ENCODE measurements at places on chromosomes 1 and 21.
A peak's percentile ranks its signal among the peaks of the same experiment; 100 is the strongest.

- no peak overlapping the region for H3K27ac ChIP-seq
- H3K4me1 ChIP-seq: peaks cover 7% of the 10 kb centered on the region
- no peaks in the 10 kb centered on the region for H3K36me3 ChIP-seq
These were observed 14.8 kb downstream of the ATP1B1 start for GRCh38 chr1:169121146-169121923.

- H3K27ac ChIP-seq: no peak overlapping the region
- peaks cover 47% of the 10 kb centered on the region for H3K27me3 ChIP-seq
- peak; percentile 25 for DNase-seq
- no peaks in the 10 kb centered on the region for H3K36me3 ChIP-seq
- peak overlapping the region; percentile 54 for H3K4me3 ChIP-seq
These were observed 2.0 kb downstream of the LORICRIN start for GRCh38 chr1:153261281-153262069.

DNA sequence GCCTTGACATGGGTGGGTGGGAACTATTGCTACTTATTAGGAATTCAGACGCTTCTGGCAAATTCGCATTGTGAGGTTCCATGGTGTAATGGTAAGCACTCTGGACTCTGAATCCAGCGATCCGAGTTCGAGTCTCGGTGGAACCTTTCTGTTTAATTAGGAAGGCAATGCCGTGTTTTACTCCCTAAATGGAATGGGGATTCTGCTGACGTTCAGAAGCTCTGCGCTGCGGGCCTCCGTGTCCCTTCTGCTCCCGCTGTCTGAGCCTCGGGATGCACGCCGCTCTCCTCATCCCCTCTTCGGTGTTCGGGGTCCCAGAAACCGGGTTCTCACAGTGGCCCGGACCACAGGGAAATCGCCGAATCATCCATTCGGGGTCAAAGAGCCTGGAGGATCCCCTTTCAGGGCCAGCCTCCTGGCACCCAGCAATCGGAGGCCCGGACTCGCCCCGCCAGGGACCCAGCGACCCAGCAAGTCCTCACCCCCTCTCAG lies 280.3 kb downstream of the FAM72C start:
- DNase-seq: no peak
- no peak overlapping the region for H3K27ac ChIP-seq
- H3K4me3 ChIP-seq: no peak overlapping the region
- H3K27me3 ChIP-seq: peaks cover 58% of the 10 kb centered on the region

DNA sequence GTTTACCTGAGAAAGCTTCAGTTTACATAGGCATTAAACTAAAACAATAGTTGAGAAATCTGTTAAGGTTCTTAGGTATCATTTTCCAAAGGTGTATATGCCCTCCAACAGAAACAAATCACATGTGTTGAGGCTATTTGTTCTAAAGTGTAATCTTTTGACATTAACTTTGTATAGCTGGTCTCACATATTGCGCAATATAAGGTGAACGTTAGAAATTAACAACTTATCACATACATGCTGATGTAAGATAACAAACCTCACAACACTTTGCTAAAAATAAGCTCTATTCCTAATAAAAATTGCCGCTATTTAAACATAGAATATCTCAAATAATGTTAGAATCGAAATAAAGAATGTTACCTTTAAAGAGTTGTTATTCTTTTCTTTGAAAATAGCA lies 340.6 kb downstream of the SRGAP2C start:
- H3K36me3 ChIP-seq: no peaks in the 10 kb centered on the region
- no peak overlapping the region for H3K4me3 ChIP-seq

DNA sequence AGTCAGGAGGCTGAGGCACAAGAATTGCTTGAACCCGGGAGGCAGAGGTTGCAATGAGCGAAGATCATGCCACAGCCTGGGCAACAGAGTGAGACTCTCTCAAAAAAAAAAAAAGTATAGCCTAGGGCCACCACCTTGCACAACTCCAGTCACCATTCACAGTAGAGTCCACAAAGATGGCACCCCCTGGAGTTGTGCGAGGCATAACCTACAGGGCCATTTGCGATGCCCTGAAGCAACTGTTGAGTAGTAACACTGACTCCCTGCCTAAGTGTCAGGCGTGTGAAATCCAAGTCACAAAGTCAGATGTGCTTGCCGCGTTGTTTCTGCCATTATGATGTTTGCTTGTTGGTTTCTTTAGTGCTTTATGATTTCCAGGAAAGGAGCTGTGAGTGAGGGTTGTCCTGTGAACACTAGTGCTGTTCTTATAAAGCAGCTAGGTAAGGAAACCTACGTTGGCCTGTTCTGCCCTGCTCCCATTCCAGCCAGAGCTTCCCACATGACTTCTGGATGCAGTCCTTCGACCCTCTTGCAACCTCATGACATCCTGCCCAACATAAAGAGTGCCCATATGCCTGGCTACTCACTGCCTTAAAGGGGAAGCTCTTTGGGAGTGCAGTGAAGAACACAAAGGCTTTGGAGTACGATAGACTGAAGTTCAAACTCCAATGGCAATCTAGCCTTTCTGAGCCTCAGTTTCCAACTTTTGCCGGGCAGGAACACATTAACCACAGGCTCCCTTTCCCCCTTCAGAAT lies 29.8 kb downstream of the FHAD1 start:
- H3K4me1 ChIP-seq: peaks cover 2% of the 10 kb centered on the region
- no peaks in the 10 kb centered on the region for H3K36me3 ChIP-seq

DNA sequence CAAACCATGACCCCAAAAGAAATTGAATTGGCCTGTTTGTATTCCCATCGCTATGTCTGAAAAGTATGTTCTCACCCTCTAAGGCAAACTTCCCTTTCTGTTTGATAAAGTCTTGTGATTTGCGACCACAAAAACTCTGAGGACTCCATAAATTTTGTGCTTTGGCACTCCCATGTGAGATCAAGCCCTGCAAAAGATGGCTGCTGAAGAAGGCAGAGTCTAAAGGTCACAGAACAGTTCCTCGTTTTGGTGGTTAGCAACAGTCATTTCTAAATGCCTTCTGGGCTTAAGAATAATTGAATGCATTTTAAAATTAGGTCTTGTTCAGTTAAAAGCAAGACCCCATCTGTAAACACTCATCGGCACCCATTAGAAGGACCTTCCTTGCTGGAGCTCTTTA lies 441.6 kb downstream of the OMA1 start:
- no peak overlapping the region for H3K4me3 ChIP-seq
- no peaks in the 10 kb centered on the region for H3K4me1 ChIP-seq
- DNase-seq: no peak

DNA sequence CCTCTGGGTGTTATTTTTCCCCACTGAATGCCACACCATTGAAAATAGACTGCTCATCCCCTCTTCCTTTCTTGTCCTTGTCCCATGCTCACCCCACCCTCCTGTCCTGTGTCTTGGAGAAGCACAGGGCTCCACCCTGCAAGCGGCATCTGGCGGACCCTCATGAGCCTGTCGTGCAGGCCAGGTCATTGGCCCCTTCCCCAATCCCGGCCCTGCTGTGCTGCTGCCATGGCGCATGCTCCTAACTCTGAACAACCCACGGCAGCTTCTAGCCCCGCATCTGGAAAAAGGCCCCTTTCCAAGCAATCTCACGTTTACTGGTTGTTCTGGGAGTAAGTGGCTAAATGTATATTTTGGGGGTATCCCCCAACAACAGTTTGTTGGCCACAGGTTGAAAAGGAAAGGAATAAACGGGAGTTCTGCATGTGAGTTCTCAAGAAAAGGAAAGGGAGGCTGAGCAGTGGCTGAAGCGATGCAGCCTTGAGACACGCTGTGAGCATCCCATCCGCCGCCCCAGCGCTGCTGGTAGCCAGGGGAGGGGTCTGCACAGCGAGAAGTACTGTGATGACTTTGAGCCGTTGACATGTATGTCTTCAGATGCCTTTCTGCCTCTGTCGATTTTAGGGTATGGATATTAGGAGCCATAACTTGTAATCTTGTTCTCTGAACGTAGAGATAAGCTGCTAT lies 16.3 kb downstream of the AGMAT start:
- peaks cover 41% of the 10 kb centered on the region for H3K36me3 ChIP-seq
- H3K4me1 ChIP-seq: no peaks in the 10 kb centered on the region
- H3K27ac ChIP-seq: no peak overlapping the region
- DNase-seq: no peak
- H3K4me3 ChIP-seq: no peak overlapping the region

- H3K27ac ChIP-seq: no peak overlapping the region
- no peak overlapping the region for H3K4me3 ChIP-seq
- no peaks in the 10 kb centered on the region for H3K36me3 ChIP-seq
These were observed 99.0 kb downstream of the TGFB2 start for GRCh38 chr1:218444173-218444572.

DNA sequence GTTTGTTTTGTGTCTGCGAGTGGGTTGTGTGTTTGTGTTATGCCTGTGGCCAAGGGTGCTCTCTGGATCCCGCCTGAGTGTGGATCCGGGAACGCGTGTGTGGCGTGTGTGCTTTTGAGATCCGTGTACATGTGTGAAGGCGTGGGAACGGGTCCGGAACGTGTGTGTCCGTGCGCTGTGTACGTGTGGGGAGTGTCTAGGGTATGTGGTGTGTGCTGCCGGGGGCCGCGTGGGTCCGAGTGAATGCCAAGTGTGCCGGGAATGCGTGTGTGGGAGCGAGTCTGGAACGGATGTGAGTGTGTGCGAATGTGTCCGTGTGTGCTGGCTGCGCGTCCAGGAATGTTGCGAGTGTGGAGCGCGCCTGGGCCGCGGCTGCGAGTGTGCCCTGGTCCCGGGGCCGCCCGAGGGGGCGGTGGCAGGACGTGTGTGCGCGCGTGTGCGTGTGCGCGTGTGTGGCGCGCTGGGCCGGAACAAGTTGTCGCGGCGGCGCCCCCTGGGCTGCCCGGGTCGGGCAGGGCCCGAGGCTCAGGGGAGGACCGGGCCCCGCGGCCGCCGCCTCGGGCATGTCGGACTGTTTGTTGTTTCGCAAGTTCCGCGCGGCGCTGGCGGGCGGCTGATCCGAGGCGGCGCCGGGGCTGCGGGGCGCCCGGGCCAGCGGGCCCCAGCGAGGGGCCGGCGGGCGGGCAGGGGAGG lies 953 bp downstream of the PTPRU start:
- H3K36me3 ChIP-seq: peaks cover 4% of the 10 kb centered on the region
- DNase-seq: no peak
- peak overlapping the region; percentile 60 for H3K4me3 ChIP-seq
- peaks cover 50% of the 10 kb centered on the region for H3K27me3 ChIP-seq

DNA sequence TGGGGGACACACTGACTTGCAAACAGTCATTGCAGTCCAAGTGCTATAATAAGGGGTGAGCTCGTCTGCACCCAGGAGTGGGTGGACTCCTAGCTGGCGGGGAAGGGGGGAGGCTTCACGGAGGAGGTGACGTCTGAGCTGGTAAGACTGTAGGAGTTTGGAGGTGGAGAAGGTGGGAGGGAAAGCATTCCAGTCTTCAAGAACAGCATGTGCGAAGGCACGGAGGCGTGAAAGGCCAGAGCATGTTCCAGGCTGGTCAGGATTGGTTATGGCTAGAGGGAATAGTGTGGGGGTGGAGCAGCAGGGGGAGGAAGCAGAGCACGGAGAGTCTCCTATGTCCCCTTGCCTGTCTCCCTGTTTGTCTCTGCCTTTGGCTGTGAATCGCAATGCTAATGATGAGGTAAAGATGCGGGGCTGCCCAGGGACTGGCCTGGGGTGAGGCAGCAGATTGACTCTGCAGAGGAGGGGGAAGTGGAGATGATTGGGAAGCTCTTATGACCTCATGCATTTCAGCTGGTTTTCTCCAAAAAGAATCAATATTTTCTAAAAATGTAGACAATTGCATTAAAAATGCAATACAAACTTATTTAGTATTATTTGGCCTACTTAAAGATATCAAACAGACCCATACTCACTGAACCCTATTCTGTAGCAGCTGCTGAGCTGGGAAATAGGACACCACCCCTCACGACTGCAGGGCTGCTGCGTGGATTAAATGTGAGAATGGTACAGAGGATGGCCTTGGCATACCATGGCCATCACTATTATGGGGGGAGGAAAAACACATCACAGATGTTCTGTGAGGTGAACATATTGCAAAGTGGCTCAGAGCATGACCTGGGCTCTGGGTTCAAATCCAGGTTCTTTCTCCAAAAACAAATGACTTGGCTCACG lies 2.6 kb upstream of the ZNF436 start:
- DNase-seq: no peak
- no peak overlapping the region for H3K27ac ChIP-seq
- H3K27me3 ChIP-seq: no peaks in the 10 kb centered on the region
- H3K4me3 ChIP-seq: no peak overlapping the region
- no peaks in the 10 kb centered on the region for H3K36me3 ChIP-seq
- H3K4me1 ChIP-seq: peaks cover 17% of the 10 kb centered on the region

- H3K27me3 ChIP-seq: peaks cover 3% of the 10 kb centered on the region
- peak; percentile 21 for DNase-seq
- peaks cover 6% of the 10 kb centered on the region for H3K4me1 ChIP-seq
- no peak overlapping the region for H3K27ac ChIP-seq
- no peak overlapping the region for H3K4me3 ChIP-seq
These were observed 18.9 kb upstream of the NID1 start for GRCh38 chr1:236083650-236084385.

DNA sequence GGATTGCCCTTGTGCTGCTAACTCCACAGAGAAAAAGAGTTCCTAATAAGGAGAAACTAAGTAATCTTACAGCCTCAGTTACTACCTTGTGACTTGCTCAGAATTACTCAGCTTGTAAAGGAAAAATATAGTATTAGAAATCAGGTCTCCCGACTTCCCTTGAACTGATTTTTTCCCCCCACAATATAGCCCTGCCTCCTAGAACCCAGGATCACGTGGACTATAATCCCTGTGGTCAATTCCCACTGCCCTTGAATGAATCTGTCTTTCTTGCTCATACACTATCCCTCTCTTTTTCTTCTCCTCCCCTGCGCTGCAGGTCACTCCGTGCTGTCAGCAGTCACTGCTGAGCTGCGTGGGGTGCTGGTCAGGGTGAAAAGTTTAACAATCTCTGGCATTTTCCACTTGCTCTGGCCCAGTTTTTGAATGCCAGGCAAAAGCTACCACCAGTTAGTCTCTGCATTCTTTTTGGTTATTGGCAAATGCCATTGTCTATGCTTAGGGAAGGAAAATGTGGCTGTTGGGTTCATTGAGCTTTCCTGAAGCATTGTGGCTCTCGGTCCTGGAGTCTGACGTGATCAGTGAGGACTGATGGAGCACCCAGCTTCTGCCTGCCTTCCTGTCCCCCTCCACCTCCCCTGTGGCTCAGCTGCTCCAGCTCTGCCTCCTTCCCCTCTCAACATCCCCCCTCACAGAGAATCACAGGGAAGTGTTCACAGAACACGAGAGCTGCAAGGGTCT lies 1.9 kb upstream of the MYOC start:
- no peak overlapping the region for H3K4me3 ChIP-seq
- peaks cover 5% of the 10 kb centered on the region for H3K27me3 ChIP-seq
- no peaks in the 10 kb centered on the region for H3K36me3 ChIP-seq

DNA sequence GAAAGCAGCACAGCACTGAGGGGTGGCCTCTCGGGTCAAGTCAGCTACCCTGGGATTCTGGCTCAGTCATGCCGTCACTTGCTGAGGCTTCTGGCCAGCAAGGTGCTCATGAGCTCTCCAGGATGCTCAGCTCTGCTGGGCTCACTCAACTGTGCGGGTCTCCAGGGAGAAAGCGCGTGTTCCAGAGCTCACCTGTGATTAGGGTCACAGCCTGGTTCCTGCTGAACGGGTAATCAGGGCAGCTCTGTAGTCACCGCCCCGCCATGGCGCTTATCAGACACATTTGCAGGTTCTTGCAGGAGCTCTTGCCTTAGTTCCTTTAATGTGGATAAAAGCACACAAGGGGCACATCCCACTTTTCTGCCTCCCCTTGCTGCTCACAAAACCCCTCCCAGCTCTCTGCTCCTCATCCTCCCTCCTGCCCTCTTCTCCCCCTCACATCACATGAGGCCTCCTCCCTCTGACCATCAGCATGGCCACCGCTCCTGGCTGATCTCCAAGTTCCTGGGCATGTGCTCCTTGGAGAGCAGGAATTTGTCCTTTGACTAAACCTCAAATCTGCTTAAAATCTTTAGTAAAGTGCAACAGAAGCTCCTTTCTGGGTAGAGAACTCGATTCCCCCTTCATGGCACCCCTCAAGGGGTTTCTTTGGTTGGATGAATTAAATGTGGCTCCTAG lies 2.0 kb downstream of the PCP4 start:
- H3K36me3 ChIP-seq: no peaks in the 10 kb centered on the region
- no peak for DNase-seq
- H3K4me1 ChIP-seq: no peaks in the 10 kb centered on the region
